ENCODE measurements at places on chromosomes 2 and 18. TPM values are rescaled to one million over a fixed set of nuclear protein-coding genes. Genes with fewer than 3 reads are reported as not detected.

DNA sequence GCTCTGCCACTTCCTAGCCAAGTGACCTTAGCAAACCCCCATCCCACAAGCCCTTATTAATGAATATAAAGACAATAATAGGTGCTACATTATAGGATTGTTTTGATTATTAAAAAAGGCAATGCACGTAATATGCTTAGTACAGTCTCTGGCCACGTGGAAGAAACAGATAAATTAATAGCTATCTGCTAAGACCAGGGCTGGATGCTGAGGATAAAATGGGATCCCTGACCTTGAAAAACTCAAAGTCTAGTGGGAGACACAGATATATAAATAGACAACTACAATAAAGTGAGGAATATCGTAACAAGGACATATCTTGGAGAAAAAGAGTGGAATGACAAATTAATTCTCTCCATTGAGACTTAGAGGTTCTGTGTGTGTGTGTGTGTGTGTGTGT lies 29.9 kb upstream of the PARD3B start:
- no peak for DNase-seq

DNA sequence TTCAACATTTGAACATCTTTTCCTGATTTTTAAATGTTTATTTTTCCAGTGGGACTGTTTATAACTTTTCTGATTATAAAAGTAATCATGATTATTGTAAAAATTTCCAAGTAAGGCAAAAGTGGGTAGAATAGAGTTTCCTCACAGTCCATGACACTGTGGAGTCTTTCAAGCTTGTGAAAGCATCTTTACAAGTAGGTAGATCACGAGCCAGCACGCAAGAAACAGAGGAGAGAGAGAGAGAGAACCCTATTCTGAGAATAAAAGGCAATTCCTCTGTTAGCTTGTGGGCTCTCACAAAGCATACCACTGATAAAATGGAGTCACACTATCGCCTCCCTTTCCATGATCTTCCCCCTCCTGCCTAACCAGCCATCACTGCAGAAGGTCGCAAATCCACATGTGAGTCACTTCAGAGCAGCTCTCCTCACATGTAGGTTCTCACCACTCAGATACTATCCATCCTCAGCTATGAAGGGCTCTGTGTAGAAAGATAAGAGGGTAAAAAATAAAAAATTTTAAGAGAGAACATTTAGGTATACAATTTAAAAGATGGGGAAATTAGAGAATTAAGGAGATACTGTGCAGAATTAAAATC lies 40.3 kb downstream of the AAK1 start:
- DNase-seq = no peak

- DNase-seq = no peak
These were observed 297.7 kb upstream of the DOK6 start for GRCh38 chr18:69102959-69103358.

GRCh38 chr2:227376656-227377396 lies 2.3 kb downstream of the TM4SF20 start:
- no peak for DNase-seq

DNA sequence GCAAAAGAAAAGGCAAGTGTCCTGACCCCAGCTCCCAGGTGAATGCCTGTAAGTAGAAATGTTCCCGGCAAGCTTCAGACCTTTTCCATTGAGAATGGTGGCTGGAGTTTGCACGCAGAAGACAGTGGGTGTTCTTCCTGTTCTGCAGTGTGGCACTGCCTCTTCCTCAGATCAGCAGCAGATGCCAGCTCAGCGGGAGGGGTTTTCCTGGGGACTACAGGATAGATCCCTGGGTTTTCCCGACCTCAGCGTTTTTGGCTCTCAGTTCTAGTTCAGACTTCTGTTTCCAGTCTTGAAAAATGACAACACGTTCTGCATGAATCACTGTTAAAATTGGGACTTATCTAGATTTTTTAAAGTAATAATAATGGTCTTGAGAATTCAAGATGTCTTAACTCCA lies 39.2 kb downstream of the GRHL1 start:
- peak; percentile 68 for DNase-seq

DNA sequence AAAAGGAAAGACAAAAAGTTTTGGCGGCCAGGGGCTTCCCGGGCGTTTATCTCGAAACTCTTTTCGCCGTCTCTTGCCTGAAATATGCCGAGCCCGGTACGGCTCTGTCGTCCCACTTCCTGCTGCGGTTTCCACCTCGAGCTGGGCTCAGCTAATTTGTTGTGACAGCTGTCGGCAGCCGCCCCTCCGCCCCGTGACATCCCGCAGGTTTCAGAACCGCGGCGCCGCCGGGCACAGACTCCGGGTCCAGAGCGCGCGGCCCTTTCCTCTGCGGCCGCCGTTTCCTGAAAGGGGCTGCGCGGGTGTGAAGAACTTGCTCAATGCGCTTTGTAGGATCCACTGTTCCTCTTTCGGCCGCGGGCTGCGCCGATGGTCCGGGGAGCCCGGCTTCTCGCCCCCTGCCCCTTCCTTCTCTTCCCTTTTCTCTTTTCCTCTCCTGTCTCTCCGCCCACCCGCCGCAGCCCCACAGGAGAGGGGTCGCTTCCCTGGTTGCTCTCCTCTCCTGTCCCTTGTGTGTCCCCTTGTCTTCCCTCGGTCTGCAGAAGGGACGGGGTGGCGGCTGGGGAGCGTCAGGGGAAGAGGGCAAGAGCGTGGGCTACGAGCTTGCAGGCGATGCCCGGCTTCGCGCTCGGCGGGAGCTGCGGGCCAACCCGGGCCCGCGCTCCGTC lies 648 bp downstream of the ARID5A start:
- DNase-seq = peak; percentile 81

DNA sequence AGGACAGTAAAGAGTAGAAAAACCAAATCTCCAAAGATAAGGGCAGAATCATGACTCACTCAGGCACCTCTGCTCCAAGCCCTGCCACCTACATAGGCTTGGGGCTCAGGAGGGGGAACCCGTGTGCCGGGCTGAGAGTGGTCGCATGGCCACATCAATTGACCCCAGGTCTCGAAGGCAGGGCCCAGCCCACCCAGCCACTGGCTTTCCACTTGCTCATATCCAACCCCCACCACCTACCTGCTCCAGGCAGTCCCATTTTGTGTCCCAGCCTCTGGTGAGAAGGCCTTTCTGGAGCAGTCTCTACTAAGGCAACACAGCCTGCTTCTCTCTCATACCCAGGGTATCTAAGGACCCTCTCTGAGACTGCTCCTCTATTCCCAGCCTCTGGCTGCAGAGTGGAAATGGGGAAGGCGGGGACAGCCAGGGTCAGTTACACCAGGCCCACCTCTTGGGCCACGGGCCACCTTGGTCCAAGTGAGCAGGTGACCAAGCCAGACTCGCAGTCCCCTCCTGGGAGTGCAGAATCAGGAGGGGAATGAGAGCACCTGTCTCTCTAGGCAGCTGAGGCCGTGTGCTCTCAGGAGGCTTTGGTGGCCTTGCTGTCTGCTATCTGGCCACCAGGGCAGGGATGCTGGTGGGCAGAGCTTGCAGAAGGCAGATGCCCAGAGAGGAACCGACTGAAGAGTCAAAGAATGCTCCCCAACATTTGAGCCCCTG lies 20.8 kb downstream of the TFCP2L1 start:
- DNase-seq = no peak

DNA sequence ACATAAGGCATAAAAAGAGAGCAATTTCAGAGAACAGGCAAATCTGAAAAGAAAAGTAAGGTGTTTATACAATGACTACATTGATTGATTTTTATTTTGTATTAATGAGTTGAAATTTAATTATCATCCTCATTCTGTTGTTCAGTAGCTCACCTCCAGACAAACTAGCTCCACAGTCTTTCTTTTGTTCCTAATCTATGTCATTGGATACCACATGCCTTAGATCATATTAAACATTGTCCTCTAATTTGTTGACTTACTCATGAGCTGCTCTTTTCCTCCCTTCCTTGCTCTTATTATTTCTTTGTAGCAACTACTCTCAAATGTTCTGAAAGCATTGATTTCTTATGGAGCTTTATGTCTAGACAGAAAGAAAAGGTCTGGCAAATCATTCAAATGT lies 185.5 kb upstream of the ZSWIM2 start:
- DNase-seq = no peak

GRCh38 chr18:67726882-67727281 lies 210.4 kb upstream of the DSEL start:
- DNase-seq = no peak

DNA sequence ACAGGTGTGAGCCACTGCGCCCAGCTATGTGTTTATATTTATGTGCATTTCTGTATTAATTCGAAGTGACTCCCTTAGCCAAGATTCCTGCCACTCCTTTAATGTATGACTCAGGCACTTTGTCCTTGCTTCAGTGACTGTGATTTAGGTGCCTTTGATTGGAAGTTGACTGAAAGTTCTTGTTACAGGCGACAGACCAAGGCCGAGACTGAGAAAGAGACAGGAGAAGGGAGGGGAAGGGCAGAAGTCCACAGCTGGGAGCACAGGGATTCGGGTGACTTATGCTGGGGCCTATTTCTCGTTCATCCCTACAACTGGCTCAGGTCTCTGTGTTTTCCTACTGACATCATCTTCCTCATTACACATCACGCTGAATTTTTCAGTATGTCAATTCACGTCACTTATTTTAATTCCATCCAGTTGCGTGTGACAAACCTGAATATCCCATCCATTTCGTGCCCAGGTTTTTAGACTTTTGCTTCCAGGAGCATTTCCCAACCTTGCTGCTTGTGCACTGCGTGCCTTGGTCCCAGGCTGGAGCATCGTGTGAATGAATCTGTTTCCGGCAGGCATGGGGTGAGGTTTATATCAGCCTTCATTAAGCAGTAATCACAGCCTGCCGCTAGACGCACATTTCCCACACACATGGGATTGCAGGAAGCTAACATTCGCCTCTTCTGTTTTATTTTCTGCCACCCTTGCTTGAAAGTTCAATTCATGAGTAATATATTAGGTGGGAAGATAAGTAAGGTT lies 42.4 kb downstream of the TMEM18 start:
- no peak for DNase-seq

DNA sequence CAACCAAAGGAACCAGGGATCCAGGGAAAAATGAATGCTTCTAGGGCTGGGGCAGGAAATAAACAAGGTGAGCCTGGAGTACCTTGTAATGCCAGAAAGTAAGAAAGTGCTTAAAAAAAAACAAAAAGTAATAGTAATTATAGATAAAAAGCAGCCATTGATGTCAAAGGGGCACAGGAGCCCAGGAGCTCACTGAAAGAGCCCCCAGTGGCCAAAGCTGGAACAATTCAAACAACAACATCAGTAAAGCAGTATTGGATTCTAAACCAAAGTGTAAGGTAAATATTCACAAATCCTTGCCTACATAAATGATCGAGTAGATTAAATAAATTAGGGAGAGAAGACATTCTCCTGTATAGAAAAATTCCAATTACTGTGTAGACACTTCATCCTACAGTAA lies 114.3 kb upstream of the ARL4C start:
- no peak for DNase-seq

GRCh38 chr2:37588316-37588777 lies 83.1 kb downstream of the CDC42EP3 start:
- DNase-seq = no peak

Gene MAPRE3
- total RNA-seq = 43.1 TPM

Gene CCDC74B
- total RNA-seq = 0.76 TPM

Gene SCTR
- 0.32 TPM for total RNA-seq

Gene FOXD4L1
- not detected for total RNA-seq

Data from left cardiac atrium (tissue), 4 donors.